ENCODE measurements at places on chromosomes 5 and 9.

- DNase-seq: no peak
Observed at GRCh38 chr5:171676286-171676944, 109.2 kb upstream of the SMIM23 start.

DNA sequence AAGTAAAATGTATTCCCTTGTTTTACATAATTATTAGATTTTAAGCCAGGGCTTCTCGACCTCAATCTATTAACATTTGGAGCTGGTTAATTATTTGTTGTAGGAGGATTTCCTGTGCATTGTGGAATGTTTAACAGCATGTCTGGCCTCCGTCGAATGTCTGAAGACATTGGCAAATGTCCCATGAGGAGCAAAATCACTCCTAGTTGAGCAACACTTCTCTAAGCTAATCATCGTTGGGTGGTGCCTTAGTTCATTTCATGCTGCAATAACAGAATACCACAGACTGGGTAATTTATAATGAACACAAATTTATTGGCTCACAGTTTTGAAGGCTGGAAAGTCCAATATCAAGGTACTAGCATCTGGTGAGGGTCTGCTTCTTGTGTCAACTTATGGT lies 13.4 kb upstream of the VPS13A start:
- DNase-seq: peak; percentile 27

- DNase-seq: peak; percentile 9
Observed at GRCh38 chr5:128774605-128775004, 190.7 kb upstream of the SLC27A6 start.

- DNase-seq: no peak
Observed at GRCh38 chr5:135016861-135017290, 17.2 kb downstream of the PITX1 start.

Data from NCI-H226 (cell line).